ENCODE measurements at places on chromosomes 11 and 22. TPM values are rescaled to one million over a fixed set of nuclear protein-coding genes. Genes with fewer than 3 reads are reported as not detected.

DNA sequence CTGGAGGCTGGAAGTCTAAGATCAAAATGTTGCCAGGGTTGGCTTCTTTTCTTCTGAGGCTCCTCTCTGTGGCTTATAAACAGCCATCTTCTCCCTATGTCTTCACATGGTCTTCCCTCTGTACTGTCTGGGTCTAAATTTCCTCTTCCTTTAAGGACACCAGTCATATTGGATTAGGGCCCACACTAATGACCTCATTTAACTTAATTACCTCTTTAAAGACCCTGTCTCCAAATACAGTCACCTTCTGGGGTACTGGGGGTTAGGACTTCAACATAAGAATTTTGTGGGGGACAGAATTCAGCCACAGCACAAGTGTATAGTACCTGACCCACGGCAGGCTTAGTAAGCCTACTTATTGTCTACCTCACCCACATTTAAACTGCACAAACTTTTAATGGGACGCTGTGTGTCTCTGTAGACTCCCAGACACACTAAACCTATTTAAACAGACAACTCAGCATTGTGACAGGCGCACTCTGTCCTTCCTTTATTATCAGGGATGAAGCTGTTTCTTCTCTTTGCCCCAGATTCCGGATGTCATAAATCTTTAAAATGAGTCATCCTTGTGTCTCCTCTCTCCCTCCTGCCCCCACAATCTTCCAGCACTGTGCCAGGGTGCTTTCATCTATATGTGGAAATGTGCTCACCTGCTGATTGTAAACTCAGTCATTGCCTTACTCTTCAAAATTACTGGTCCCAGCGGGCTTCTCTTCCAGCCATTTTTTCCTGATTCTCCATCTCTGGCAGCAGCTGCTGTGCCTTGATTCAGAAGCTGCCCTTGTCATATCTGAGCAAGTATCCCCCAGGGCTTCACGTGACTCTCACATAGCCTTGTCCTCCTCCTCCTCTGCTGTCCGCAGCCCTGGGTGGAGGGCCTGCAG lies 5.4 kb upstream of the MAPK8IP1 start:
- no peak for DNase-seq

DNA sequence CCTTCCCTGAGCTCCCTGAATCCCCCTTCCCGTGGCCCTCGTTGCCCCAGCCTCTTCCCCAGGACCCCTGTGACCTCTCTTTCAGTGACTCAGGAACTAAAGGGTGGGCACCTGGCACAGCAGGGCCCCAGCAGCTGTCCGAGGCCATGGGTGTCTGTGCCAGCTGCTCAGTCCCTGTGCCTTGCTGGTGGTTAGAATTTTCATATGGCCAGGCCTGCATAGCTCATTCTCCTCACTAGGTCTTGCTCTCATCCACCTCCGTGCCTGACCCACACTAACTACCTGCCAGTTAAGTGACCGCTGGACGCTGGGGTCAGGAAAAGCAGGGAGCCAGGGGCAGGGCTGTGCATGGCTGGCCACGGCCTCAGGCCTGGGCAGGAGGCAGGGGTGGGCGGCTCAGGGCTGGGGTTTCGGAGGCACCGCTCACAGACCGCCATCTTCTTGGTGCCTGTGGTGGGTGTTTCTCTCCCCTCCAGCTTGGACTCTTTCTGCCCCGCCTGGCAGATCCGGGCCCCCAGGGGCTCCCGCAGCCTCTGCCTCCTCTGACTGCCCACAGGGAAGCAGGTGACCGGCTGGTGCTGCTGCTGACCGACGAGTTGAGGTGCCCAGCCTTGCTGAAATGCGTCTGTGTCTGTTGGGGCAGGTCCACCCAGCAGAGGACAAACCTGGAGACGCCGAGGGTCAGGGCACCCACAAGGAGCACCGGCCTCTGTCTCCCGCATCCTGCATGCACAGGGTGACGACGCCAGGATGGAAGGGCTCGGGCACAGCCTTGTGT lies 20.3 kb downstream of the MRGPRD start:
- no peak for DNase-seq

The GAL gene
- not detected for total RNA-seq

The SHISA8 gene
- total RNA-seq, result 0.61 TPM

GRCh38 chr11:74412733-74413359 lies 14.6 kb upstream of the PGM2L1 start:
- DNase-seq, result no peak

Data from OCI-LY7 (cell line).